C1 segment of cervical spinal cord (tissue), 14 donors: ENCODE measurements at places on chromosomes 11 and 22.

- DNase-seq: no peak
Measured at GRCh38 chr11:111225881-111226280, 19.6 kb upstream of the POU2AF2 start.

- DNase-seq: no peak
Measured at GRCh38 chr11:1289211-1289935, 20.1 kb downstream of the TOLLIP start.

- DNase-seq: no peak
Measured at GRCh38 chr11:11486002-11486401, 133.0 kb upstream of the CSNK2A3 start.

DNA sequence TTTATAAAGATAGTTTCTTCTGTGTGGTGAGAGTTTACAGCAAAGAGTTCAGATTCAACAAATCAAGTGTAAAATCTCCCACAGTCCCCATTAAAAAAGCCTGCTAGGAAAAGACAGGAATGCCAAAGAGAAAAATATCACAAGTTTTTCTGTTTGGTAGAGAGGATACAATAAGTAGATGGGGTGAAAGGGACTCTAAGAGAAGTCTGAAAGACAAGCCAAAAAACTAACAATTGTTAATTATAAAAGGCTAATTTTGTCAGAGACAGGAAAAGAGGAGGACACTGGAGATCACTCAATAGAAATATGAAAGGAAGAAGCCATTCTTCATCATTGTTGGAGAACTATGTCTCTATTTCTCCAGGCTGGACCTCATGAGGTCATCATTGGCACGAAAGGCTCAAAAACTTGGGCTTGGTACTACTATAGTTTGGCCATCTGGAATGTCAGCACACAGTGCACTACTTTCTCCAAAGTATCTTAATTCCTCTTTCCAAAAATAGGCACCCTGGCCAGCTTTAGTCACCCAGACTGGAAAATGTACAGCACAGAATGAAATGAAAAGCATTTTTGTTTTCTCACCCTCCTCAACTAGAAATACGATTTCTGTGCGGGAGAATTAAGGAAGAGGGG lies 531 bp upstream of the SOX6 start:
- DNase-seq: no peak

- no peak for DNase-seq
Measured at GRCh38 chr11:12478743-12479142, 101.4 kb downstream of the PARVA start.

DNA sequence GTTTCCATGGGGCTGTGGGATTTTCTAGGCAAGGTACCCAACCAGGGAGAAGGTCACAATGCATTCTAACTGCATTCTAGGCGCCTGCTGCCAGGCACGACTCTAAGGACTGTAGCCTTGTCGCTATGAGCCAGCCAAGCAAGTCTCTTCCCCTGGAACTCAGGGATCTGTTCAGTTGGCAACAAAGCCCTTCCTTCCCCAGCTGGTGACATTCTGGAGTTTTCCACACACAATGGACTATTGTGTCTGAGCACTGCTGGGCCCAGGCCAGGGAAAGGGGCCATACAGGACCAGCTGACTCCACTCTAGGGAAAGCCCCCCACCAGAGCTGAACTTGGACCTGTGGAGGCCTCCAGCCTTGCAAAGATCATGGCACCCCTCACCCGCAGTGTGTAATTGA lies 116.8 kb downstream of the RRAS2 start:
- peak; percentile 60 for DNase-seq

DNA sequence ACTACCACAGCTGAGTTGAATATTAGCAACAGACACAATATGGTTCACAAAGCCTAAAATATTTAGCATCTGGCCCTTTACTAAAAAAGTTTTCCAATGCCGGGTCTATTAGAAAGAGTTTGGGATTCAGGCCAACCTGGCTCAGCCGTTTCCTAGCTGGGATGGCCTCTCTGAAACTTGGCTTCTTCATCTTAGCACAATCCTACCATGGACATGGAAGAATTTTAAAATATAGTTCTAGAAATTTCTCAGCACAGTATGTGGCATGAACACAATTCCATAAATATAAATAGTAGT lies 103.8 kb downstream of the RRAS2 start:
- DNase-seq: no peak

DNA sequence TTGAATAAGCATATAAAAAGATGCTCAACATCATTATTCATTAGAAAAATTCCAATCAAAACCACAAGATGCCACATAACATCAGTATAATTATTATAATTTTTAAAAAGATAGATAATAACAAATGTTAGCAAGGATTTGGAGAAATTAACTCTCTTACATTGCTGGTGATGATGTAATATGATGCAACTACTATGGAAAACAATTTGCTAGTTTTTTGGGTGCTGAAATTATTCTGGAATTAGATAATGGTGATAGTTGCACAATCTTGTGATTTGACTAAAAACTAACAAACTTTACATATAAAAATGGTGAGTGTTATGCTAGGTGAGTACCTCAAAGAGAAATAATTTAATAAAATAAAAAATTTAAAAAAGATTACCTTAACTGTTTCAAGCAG lies 412.2 kb downstream of the LRRC4C start:
- no peak for DNase-seq

- DNase-seq: no peak
Measured at GRCh38 chr11:104792861-104793260, 105.4 kb downstream of the CASP12 start.

DNA sequence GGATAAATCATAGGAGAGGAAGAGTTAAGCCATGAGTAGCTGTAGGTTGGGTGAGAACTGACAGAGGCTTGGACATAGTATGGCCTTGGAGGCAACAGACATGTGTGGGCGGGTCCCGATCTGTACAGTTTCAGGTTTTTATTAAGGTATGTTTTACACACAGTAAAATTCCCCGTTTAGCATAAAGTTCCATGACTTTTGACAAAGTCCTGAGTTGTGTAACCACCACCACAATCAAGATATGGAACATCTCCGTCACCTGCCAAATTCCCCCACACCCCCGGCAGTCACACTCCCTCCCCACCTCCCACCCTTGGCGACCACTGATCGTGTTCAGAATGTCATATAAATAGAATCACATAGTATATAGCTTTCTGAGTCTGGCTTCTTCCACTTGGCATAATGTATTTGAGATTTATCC lies 68.1 kb downstream of the GRIK4 start:
- no peak for DNase-seq

- no peak for DNase-seq
Measured at GRCh38 chr11:59785818-59786217, 24.8 kb downstream of the MRPL16 start.

DNA sequence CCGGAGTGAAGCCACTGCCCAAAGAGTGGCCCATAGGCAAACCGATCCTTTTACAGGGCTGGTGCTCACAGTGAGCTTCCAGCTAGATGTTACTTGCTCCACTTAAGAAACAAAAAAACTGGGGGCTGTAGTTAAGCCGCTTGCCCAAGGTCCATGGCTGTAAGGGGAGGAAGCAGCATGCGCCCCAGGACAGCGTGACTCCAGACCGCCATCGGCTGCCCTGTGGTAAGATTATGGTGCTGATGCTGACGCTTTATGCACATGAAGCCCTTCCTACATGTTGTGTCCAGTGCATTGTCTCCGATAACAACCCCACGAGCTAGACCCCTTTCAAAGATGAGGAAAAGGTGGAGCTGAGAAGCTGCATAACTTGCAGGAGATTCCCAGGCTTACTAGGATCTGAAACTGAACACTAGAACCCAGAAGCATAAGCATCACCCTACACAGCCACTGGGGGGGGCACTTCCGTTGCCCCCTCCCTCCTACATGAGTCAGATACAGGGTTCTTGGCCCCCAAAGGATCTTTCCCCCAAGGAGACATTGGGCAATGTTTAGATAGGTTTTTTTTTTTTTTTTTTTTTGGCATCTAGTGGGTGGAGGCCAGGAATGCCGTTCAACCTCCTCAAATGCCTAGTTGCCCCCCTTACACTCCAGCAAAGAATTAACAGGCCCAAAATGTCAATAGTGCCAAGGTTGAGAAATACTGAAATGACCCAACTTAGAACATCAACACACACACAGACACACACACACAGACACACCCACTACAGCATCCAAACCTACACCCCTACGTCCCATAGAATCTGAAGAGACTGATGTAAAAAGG lies 53.9 kb downstream of the MN1 start:
- DNase-seq: no peak

DNA sequence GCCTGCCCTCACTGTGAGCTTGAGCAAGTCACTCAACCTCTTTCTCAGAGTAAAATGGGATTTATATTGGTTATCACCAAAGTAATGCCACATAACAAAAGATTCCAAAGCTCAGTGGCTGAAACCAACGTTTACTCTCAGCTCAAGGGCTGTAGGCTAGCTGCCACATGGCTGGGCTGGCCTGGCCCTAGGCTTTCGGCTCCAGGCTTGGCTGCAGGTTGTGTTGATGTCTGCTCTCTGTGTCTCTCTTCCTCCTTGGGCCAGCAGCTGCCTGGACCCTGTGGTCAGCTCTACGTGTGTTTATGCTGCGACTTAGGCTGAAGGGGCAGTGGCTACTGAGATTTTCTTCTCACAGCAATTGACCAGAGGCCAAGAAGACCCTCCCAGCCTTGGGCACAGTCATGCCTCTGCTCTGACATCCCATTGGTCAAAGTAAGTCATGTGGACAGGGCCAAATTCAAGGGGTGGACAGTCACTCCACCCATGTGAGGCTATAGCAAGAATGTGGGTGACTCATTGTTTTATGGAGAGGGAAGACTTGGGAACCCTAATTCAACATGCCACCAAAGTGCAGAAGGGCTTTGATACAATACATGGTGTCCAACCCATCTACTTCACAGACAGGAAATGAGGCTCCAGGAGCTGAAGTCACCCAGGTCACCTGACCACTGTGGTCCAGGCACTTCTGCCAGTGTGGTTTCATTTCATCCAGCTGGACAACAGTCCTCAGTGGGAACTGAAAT lies 90.6 kb downstream of the TSPAN18 start:
- DNase-seq: no peak

GRCh38 chr11:78061088-78061920 lies 2.4 kb upstream of the THRSP start:
- DNase-seq: no peak

GRCh38 chr11:128330203-128330602 lies 257.2 kb downstream of the ETS1 start:
- no peak for DNase-seq

DNA sequence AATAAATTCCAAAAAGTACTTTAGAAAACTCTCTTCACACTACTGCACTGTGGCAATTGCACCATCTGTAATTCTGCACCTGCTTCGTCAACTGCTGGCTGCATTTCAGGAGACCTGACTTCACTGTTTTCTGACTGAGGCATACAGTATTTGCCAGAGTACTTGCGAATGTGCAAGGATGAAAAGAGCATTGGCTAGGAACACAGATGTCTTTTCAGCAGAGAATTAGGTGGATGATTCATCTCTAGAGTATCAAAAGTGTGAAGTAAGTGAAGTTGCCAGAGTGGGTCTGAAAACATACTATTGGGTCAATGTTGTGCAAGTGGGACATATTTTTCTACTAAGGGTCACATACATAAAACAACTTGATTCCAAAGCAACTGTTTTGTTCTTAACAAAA lies 427.5 kb upstream of the CCDC90B start:
- no peak for DNase-seq

- DNase-seq: peak; percentile 25
Measured at GRCh38 chr11:35344681-35345574, 74.4 kb downstream of the SLC1A2 start.
